ENCODE measurements at places on chromosomes 12 and 14.
A peak's percentile ranks its signal among the peaks of the same experiment; 100 is the strongest.

DNA sequence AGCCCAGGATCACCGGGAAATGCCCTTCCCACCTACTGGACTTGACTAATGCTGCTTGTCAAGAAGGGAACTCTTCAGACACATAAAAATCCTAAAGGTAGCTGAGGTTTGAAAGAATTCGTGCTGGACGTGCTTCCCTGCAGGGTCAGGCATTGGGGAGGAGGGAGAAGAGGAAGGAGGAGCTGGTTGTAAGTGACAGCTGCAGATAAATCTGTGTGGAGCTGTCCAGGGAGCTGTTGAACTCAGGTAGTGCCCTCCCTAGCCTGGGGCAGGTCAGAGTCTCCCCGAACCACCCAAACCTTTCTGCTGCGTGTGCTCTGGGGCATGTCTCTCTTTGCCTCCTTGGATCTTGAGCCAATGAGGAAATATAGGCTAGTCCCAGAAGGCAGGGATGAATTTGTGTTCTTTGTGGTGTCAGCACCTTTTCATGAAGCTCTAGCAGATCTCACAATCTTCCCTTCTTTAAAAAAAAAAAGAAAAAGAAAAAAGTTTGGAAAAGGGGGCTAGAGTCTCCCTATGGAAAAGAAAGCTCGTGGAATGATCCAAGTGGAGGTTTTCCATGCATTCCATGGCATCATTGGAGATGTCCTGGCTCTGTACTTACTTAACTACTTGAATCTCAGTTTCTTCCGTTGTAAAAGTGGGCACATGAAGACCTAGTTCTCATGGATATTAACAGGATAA lies 23.6 kb upstream of the FOS start:
- DNase-seq, result no peak

DNA sequence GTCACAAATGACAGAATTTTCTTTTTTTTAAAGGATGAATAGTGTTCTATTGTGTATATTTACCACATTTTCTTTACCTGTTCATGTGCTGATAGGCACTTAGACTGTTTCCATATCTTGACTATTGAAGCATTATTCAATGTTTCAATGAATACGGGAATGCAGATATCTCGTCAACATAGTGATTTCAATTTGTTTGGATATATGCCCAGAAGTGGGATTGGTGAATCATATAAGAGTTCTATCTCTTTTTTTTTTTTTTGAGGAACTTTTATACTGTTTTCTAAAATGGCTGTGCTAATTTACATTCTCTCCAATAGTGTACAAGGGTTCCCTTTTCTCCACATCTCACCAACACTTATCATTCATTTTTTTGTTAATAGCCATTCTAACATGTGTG lies 97.9 kb upstream of the FAR2 start:
- no peak for DNase-seq

DNA sequence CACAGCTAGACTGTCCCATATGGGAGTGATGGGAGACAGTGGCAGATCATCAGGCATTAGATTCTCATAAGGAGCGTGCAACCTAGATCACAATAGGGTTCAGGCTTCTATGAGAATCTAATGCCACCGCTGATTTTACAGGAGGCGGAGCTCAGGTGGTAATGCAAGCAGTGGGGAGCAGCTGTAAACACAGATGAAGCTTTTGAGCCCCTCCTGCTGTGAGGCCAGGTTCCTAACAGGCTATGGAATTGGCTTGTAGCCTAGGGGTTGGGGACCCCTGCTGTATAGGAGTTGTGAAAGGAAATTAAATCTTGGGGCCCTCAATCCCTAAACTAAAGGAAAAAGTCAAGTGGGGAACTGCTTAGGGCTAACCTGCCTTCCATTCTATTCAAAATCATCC lies 29.6 kb downstream of the ADIPOR2 start:
- no peak for DNase-seq

DNA sequence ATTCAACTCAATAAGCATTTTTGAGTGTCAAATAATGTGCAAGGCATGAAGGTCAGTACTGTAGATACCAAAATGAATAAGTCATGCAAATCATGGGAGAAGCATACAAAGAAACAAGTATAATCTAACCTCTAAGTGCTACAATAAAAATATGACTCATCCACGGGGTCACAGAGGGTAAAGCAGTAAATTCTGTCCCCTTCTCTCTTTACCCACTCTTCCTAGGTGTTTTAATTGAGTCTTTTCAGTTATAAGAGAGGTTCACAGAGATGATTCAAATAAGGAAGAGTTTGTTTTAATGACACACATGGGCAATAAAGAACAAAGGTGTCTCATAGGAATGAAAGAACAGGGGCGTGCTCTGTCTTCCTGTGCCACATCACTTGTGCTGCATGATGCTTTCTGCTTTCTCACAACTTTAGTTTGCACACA lies 71.5 kb upstream of the DAAM1 start:
- DNase-seq, result no peak

DNA sequence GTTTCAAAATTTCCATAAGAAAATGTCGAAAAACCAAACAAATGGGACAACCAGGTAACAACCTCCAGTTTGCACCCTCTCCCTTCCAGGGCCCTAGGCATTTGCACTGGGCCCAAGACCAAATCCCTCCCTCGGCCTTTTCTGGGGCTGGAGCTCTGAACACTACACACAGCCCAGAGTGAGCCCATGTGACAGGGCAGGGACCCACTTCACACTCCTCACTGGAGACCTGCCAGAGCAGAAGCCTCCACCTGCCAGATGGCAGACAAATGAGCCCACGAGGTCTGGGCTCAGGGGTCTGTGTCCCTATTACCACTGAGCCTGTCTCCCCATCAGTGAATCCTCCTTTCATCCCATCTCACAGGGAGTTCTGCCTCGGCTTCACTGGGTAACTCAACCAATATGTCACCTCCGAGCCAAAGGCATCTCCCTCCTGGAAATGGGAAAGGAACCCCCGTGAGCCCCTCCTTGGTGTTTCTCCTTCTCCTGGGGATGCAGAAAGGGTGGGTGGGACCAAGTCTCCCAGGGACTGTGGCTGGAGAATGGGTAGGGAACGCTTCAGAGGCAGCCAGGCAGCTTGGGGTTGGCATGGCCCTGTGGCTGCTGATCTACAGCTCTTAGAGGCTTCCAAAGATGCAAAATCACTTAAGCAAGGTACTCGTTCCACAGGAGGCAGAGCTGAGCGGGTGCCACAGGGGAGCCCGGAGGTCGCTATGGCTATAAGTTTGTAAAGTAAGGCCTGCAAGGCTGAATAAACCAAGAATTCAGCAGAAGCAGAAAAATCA lies 10.6 kb downstream of the VWF start:
- peak; percentile 38 for DNase-seq

GRCh38 chr12:100576331-100577036 lies 3.0 kb downstream of the GAS2L3 start:
- no peak for DNase-seq

- no peak for DNase-seq
Observed at GRCh38 chr12:76307083-76307482, 41.1 kb downstream of the BBS10 start.

DNA sequence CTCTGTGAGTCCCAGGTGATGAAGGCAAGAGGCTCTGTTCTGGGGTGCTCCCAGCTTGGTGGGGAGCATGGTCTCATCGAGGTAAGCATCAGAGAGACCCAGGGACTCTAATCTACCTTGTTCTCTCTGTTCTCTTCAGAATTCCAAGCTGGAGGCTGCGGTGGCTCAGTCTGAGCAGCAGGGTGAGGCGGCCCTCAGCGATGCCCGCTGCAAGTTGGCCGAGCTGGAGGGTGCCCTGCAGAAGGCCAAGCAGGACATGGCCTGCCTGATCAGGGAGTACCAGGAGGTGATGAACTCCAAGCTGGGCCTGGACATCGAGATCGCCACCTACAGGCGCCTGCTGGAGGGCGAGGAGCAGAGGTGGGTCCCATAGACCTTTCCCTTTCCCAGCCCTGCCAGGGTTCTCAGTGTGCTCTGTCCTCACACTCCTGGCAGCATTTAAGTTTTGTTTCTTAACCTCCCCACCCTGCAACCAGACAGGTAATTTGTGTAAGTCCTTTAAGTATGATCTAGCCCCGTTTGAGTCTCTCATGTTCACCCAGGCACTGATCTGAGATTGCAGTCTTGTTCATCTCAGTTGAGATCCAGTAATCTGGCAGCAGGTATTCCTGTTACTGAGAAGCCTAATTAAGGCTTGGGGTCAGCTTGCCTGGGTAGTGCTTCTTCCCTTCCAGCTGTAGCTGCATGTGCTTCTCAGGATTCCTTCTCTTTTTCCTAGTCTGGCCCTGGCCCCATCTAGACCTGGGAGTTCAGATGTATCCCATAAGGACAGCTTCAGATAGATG lies 14.8 kb upstream of the KRT81 start:
- DNase-seq, result no peak

GRCh38 chr12:11685716-11686115 lies 36.2 kb downstream of the ETV6 start:
- no peak for DNase-seq

GRCh38 chr14:79036441-79036840 lies 866.3 kb downstream of the NRXN3 start:
- DNase-seq, result no peak

GRCh38 chr14:54344445-54344844 lies 52.4 kb upstream of the CDKN3 start:
- no peak for DNase-seq

DNA sequence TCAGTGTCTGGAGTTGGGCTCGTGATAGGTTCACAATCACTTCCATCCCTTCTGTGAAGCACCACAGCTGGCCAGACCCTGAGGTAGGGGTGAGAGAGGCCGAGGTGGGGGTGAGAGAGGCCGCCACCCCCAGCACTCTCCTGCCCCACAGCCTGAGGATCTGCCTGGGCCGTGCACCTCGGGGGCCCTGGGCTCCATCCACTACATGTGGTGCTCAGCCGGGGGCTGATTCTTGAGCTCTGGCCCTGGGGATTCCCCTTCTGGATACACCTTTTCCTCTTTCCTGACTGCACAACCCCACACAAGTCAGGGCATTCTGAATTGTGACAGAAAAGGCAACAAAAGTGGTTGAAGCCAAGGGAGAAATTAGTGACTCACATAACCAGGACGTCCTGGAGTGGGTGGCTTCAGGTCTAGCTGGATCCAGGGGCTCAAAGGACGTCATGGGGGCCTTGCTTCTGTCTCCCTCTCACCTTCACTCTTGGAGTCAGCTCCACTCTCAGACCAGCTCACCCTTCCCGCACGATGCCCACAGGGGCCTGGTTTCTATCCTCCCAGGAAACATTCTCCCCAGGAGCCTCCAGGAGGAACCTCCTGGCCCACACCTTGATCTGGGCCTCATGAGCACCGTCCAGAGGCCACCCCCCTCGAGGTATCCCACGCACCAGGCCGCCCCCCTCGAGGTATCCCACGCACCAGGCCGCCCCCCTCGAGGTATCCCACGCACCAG lies 12.1 kb upstream of the FBRSL1 start:
- DNase-seq, result no peak

DNA sequence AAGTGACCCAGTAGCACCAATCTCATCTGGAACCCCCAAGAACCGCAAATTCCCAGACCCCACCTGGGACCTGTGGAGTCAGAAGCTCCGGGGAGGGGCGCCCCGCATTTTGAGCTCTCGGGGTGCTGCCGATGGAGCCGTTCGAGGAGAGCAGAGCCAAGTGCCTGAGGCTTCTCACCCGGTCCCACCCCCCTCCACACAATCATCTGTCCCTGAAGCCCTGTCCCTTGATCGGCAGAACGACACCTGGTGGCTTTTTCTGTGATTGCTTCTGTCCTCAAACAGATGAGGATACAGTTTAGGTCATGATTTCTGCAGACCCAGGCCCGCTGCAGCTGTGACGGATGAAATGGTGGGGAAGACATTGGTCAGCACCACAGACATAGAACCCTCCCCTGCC lies 74.7 kb downstream of the NOC4L start:
- DNase-seq, result no peak

GRCh38 chr12:84793558-84794367 lies 118.8 kb downstream of the SLC6A15 start:
- no peak for DNase-seq

- no peak for DNase-seq
Observed at GRCh38 chr12:5043589-5044419, at the start of gene KCNA5. KCNA5 (plus strand) TSS chr12:5043879; CDS start chr12:5044148, 269 bp downstream.

DNA sequence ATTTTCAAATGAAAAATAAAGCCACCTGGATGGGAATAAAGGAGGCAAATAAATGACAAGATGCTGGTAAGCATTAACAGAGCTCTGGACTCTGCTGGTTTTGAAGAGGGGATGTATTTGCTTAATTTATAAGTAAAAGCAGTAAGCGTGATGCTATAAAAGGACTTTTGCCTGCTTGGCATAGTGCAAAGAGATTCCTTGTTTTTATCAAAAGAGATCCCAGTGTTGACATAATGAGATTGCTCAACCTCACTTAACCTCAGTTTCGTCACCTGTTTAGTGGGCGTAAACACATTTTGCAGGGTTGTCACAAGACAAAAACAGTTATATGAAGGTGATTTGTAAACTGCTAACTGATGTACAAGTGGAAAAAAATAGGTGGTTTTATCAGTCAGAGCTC lies 13.8 kb downstream of the ASCL1 start:
- DNase-seq, result no peak

DNA sequence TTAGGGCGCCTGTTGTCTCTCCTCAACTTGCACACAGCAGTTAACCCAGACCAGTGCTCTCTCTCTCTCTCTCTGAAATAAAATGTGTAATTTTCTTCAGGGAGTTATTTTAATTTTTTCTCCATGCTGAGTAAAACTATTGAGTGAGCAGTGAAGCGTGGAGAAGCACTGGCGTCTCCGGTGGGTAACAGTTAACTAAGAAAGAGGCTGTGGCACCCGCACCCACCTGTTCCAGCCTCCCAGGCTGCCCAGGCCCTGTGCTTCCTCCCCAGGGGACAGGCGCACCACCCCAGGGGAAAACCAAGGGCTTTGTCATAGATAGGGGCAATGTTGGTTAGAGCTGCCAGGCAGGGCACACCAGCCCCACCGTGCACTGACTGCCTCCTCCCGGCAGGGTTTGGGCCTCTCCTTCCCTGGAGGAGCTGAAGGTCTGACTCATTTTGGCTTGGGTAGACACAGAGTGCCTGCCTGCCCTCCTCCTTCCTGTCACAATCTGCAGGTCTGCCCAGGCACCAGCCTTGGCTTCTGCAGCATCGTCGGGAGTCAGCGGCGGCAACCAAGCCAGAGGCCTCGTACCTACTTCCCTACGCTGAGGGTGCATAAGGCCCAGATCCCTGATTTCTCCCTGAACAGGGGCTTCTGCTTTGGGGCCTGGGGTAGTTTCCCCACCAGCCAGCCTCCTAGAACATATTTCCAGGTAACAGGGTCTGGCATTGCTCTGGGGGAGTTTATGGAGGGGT lies 3.9 kb downstream of the HOXC5 start:
- DNase-seq, result no peak

GRCh38 chr14:76882651-76883050 lies 56.4 kb downstream of the LRRC74A start:
- DNase-seq, result no peak

DNA sequence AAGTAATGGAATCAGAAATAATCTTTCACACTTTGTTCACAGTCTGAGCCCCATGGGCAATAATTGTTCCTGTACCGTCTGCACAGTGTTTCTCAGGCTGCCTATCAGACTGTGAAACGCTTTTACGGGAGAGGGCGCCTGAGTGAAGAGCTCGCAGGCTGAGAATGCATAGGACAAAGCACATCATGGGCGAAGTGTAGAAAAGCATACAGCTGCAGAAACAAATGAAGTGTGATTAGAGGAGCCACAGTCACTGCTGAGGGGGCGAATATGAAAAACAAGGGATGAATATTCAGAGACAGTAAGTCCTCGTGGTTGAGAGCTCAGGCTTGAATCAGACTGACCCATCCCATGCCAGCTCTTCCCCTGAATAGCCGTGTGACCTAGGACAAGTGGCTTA lies 438.4 kb upstream of the DCN start:
- DNase-seq, result no peak

- DNase-seq, result no peak
Observed at GRCh38 chr14:79555429-79555828, 655.9 kb downstream of the DIO2 start.
